Stimulated activated CD8-positive, alpha-beta memory T cell treated with anti-CD3 and anti-CD28 coated beads, Interleukin-15, amount 100 ng/mL, for 4 hours (primary cell): ENCODE measurements at places on chromosomes 7 and 10.

GRCh38 chr7:134940729-134941128, 45.6 kb upstream of the AGBL3 start:
- no peak for DNase-seq

DNA sequence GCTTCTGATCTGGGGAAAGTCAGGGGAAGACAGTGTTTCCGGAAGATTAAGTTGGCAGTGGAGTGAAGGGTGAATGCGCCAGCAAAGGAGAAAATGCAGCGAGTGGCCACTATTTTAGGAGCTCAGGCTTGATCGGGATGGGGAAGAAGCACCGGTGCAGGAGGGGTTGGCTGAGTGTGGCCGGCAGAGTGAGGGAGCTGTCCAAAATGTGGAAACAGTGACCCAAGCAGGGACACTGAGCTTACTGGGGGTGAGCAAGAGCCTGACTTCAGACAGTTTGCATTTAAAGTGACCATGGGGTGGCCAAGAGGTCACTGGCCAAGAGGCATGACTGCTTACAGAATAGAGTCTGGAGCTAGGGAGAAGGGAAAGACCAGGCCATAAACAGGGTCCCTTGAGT, 79.3 kb downstream of the GOLGA7B start:
- no peak for DNase-seq

GRCh38 chr7:128790315-128791041, 1.3 kb upstream of the CCDC136 start:
- DNase-seq = no peak

DNA sequence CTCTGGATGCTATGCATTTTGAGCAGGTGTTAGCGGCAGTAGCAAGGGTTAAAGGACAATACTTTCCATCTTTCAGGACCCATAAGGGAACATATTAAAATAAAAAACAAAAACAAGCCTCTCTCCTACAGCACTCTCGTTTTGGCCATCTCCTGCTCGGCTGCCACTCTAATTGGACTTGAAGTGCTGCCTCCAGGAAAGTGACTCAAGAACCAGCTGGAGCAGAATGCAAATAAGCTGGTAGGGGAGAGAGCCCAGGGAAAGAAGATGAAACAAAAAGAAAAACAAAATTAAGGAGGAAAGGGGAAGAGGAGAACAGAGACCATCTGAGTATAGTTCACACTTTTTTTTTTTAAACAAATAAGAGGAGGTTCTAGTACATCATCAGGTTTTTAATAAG, 65.6 kb downstream of the HBP1 start:
- DNase-seq = no peak

DNA sequence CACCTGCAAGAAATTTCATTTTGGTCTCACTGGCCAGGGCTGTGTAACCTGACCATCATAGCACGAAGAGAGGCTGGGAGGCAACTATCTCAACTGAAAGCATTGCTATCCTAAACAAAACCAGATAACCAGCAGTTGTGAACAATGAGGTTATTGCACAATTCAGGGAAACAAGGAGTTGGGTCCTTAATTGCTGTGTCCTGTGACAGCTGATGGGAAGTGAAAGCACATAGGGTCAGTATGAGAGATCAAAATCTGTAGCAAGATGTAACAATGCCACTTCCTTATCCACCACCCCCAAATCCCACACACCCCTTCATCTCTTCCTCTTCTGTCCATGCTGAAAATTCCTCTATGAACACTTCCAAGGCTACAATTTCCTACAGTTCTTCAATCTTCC, 80.2 kb downstream of the HTR7 start:
- DNase-seq = no peak

DNA sequence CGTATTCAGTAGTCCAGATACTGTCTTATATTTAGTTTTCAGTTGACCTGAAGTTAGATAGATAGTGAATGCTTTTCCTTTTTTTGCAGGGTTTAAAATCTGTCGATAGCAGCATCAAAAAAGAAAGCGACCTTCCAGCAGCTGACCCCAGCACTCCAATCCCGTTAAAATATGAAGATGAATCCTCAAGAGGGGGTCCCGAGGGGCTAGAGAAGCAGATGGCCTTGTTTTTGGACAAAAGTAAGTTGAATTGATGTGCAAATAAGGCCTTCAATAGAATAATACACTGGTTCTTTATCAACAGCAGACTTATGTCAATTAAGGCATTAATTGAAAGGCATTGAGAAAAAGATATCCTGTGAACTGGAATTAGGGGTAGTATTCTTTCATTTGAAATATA, 18.7 kb downstream of the EDRF1 start:
- no peak for DNase-seq

DNA sequence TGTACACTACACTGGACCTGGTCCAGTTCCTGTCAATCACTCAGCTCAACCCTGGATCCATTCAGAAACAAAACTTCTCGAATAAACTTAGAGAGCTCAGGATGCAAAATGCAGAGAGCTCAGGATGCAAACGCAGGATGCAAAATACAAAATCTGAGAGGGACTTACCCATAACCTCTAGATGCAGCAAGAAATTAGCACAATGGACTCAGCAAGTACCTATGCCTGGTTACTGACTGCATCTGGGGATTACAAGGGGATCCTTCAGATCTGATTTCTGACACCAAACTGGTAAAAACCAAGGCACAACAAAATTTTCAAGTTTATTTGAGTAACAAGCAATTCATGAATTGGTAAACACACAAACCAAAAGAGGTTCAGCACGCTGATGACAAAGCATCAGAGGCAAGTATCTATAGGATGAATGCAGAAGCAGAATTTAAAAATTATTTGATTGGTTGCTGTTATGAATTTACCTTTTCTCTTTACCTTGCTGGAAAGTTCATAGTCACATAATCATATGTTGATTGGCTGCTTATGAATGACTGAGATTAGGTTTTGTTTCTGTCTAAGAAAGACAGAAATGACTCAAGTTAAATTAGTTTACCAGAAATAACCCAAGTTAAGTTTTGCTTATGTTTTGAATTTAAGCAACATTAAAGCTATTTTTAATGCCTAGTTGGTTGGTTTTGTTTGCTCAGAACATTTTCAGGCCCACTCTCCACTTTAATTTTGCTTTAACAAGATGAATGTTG, 11.4 kb downstream of the GIMAP6 start:
- DNase-seq = no peak
